ENCODE measurements at places on chromosomes 1 and 21. TPM values are rescaled to one million over a fixed set of nuclear protein-coding genes. Genes with fewer than 3 reads are reported as not detected.

- H3K36me3 ChIP-seq = peaks cover 23% of the 10 kb centered on the region
- DNase-seq = no peak
- H3K4me3 ChIP-seq = no peak overlapping the region
- H3K27ac ChIP-seq = no peak overlapping the region
- H3K27me3 ChIP-seq = no peaks in the 10 kb centered on the region
These were observed 20.2 kb upstream of the TCEA3 start for GRCh38 chr1:23444596-23445390.

The C1orf116 gene
- total RNA-seq = 2.4 TPM

GRCh38 chr1:179706339-179706941 lies 36.7 kb upstream of the FAM163A start:
- no peaks in the 10 kb centered on the region for H3K27me3 ChIP-seq
- H3K36me3 ChIP-seq = no peaks in the 10 kb centered on the region

The KIF21B gene
- total RNA-seq = 19.4 TPM

DNA sequence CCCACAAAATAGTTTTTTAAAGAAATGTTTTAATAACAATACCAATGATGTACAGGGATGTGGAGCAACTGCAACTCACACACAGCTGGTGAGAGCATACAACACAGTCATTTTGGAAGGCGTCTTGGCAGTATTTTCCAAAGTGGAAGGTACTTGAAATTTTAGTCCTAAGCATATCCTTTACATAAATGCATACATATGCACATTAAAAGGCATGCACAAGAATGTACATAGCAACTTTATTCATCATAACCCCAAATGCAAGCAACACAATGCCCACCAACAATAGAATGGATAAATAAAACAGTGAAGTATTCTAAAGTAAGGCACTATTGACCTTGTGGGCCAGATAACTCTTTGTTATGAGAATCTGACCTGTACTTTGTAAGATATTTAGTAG lies 310.1 kb upstream of the ADGRL2 start:
- H3K27me3 ChIP-seq = no peaks in the 10 kb centered on the region
- peaks cover 21% of the 10 kb centered on the region for H3K4me1 ChIP-seq
- peaks cover 18% of the 10 kb centered on the region for H3K36me3 ChIP-seq
- no peak for DNase-seq
- H3K4me3 ChIP-seq = no peak overlapping the region
- no peak overlapping the region for H3K27ac ChIP-seq

The PIGM gene
- total RNA-seq = 4.4 TPM

Measured in WTC11 (cell line).